Fibroblast of skin of right quadriceps (primary cell): ENCODE measurements at places on chromosomes 1 and 21.

DNA sequence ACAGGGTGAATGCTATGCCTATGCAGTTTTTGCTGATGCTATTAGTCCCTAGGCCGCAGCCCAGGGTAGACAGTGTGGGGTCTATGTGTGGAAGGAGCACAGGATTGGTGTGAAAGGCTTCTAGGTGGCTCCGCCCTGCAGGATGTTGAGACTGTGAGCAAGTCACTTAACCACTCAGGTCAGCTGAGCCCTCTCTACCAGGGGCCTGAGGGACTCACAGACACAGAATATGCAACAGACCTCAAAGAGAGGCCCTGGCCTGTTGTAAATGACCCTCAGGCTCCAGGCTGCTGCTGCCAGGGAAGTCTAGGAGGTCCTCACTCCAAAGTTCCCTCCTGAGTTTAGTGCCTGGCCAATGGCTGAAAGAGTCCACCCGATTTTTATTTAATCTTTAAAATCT is 11.0 kb downstream of the NHLH2 start:
- no peak for DNase-seq

GRCh38 chr21:29335720-29336119 is 37.0 kb downstream of the BACH1 start:
- peak; percentile 64 for DNase-seq

DNA sequence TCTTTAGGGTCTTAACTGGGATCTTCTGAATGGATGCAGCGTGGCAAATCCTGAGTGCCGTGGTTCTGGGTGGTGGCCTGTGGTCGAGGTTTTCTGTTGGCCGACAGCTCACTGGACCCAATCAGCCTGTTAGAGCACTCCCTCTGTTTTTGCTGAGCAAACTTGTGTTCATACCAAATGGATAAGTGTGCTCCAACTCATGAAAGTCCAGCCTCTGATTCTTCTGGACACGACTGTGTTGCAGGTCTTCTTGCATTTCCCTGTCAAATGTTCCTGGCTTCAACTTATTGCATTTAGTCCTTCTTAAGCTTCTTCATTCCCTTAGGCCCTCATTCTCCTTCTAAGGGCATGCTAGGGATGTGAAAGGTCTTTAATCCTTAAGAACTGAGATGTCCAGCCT is 63.7 kb downstream of the AJAP1 start:
- DNase-seq, result no peak

GRCh38 chr1:234926559-234927311 is 201.9 kb downstream of the TOMM20 start:
- DNase-seq, result no peak

GRCh38 chr1:248872752-248873408 is 14.0 kb upstream of the ZNF692 start:
- peak; percentile 60 for DNase-seq

DNA sequence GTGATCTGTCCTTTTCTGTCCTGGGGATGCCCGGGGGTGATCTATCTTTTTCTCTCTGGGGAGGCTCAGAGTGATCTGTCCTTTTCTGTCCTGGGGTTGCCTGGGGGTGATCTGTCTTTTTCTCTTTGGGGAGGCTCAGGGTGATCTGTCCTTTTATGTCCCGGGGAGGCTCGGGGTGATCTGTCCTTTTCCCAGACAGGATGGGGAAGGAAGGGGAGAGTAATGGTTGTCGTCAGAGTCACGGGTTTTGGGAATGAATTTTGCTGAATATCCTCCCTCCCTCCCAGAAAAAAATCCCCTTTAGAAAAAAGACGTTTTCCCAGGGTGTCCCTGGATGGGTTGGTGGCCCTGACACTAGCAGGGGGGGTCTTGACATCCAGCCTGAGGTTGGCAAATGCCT is 91.5 kb downstream of the ARHGEF10L start:
- no peak for DNase-seq

- DNase-seq, result no peak
Observed at GRCh38 chr1:38153778-38154470, 107.3 kb upstream of the POU3F1 start.

DNA sequence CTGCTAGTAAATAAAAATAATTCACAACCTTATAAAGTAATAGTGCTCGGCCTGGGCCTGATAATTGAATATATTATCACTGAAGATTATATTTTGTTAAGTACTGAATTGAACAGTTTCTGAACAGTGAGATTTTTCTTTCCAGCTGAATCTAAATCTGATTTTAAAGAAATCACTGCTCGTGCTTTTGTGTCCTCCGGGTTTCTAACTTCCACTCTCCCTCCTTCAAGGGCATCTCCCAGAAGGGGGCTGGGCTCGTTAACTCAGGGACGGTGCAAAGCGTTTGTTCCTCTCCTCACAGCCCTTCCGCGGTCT is 823 bp upstream of the KIF1B start:
- no peak for DNase-seq

DNA sequence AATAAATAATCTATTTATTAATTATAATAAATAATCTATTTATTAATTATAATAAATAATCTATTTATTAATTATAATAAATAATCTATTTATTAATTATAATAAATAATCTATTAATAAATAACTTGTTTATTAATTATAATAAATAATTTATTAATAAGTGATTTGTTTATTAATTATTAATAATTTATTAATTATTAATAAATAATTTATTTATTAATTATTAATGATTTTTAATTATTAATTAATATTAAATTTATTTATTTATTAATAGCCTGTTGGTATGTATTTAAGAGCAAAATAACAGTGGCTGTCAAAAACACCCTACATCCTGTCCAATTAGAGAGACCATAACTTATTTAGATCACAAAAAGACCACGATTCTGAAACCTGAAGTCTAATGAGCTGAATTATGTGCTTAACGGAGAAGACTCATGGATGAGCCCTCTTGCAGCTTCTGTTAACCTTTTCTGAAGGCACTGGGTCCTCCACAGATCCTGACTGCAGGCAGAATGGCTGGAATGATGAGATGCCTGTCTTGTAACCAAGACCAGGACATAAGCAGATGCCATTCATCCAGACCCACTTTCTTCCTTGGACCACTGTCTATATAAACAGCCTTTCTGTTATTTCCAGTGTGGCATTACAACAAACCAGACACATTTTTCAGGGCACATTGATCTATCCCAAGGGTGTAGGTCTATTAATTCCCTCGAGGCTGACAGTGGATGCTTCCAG is 134.2 kb downstream of the SETD4 start:
- DNase-seq, result no peak

DNA sequence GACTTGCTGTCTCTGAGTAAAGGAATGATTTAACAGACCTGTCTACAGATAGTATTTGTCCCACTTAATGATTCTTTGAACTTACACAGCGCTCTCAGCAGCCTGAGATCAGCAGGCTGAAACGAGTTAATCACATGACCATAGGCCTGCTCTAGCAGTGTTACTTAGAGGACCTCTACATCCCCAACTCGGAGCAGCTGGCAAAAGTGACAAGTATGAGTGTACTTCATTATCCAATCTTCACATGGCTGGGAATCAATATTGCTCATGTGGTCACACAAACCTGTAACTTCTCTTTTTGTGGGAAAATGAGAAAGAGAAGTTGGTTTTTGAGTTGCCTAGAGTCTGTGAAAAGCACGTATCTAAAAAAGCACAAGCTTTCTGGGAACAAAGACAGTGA is 11.4 kb upstream of the ATP13A2 start:
- no peak for DNase-seq

- peak; percentile 8 for DNase-seq
Observed at GRCh38 chr1:65791801-65792668, 660 bp upstream of the PDE4B start.

DNA sequence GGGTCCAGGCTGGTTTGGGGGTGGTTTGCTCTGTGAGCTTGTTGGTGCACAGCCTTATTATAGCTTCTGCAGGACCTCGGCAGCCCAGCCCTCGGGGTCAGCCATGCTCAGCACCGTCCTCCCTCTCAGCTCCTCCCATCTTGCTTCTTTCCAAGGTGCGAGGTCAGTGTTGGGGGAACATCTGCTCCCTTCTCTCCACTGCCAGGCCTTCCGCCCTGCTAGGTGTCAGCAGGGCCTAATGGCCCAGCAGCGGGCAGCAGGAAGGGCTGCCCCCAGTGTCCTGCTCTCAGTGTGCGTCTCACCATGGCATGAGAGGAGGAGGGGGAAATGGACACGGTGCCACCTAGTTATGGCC is 36.5 kb upstream of the LRRC3 start:
- no peak for DNase-seq

DNA sequence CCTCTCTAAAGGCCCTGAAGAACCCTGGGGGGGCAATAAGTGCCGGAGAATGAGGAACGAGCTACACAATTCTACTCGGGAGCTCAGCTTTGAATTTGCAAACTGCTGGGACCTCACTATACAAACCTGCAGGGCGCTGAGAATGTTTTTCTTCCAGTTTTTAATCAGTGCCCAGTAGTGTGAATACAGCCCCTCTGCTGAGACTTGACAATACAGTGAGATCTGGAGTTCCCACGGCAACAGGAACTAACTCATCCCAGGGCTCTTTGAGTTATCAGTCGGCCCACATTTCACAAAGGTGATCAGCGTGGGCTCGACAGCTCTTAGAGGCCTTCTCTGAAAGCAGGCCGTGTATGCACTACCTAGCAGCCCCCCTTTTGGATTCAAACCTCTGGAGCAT is 41.7 kb downstream of the TMEM53 start:
- no peak for DNase-seq

DNA sequence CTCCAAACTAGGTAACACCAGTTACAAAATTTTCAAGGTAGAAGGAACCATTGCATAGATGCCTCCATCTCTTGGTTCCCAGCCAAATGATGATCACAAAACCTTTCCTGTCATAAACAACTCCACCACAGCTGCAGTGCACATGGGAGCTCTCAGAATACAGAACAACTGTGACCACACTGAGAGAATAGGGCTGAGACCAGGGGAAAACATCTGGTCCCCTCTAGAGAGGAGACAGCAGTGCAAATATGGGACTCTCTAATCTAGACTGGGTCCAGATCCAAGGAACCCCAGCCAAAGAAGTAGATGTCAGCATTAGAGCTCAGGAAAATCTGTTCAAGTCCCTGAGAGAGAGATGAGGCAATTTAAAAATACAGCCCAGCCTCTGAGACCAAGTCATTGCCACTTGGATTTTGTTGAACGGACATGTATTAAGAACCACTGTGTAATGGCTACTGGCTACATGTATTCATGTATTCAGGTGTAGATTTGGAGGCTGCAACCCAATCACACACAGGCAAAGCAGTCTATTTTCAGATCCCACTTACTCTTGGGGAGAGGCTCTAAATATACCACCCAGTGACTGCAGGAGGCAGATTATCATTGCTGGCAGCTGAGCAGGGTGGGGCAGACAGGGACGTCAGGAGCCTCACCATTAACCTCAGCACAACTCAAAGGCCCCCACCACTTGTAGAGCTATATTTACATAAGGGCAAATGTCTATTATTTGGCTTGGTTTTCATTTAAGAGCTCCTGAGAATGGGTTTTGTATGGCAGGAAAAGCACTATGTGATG is 7.6 kb upstream of the RXRG start:
- DNase-seq, result no peak

DNA sequence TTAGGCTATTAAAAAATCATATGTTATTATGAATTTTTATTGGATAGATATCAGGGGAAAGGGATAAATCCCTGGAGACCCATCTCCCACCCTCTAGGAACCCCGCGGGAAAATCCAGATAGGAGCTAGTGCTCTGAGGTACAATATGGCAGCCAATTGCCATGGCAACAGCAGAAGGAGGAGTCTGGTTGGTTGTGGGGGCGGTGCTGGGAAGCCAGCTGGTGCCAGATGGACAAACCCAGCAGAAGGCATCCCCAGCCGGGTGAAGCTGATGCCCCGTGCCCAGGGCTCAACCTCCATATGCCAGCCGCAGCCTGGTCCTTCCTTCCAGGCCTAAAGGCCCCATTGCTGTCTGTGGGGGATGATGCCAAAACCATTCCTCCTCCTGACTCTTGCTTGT is 38.3 kb downstream of the RHBG start:
- no peak for DNase-seq
